ENCODE measurements at places on chromosomes 16 and 17. TPM values are rescaled to one million over a fixed set of nuclear protein-coding genes. Genes with fewer than 3 reads are reported as not detected.

DNA sequence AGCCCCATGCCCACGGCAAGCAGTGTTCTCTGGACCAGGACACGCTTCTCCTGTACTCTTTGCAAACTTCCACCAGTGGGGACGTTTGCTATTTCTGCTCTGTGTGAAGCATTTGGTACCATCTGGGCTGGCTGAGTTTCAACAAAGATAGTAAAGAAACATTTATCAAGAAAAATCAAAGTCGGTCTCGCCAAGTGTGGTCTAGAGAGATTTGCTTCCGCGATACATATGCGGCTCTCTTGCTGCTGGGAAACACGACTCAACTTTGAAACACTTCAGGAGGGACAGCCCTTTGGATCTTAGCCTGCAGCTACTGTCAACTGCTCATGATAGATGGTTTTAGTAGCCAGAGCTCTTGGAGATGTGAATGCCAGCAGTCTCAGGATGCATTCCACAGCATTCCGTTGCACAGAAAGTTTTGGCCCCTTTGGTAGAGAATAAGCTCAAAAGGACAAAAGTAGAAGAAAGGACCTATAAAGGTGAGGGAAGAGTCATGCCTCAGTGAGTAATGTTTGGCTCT lies 168.2 kb upstream of the CACNG3 start:
- no peak overlapping the region for H3K27ac ChIP-seq
- no peak for DNase-seq
- H3K4me3 ChIP-seq: no peak overlapping the region
- no peaks in the 10 kb centered on the region for H3K27me3 ChIP-seq

DNA sequence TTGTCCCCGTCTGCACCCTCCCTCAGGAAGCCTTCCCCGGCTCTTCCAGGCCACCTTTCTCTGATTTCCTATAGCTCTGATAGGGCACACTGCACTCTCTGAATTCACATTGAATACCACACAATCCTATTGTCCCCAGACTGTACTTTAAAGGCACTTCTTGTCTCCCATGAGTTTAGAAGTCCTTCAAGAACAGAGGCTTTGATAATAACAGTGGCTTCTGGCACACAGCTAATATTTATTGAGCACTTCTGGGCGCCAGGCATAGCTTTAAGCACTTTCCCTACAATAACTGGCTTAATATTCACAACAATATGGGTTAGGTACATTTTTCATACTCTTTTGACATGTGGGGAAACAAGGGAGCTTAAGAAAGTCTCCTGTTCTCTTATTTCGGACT lies 169.7 kb upstream of the IRX6 start:
- H3K27ac ChIP-seq: no peak overlapping the region
- no peaks in the 10 kb centered on the region for H3K27me3 ChIP-seq
- no peak for DNase-seq
- H3K4me1 ChIP-seq: peaks cover 7% of the 10 kb centered on the region
- H3K36me3 ChIP-seq: no peaks in the 10 kb centered on the region

GRCh38 chr17:35148144-35148543 lies 527 bp downstream of the UNC45B start:
- no peaks in the 10 kb centered on the region for H3K4me1 ChIP-seq
- H3K27me3 ChIP-seq: no peaks in the 10 kb centered on the region
- DNase-seq: no peak
- H3K27ac ChIP-seq: no peak overlapping the region

GRCh38 chr17:55889271-55889670 lies 138.4 kb downstream of the PCTP start:
- no peak overlapping the region for H3K27ac ChIP-seq
- DNase-seq: no peak
- H3K4me3 ChIP-seq: no peak overlapping the region

DNA sequence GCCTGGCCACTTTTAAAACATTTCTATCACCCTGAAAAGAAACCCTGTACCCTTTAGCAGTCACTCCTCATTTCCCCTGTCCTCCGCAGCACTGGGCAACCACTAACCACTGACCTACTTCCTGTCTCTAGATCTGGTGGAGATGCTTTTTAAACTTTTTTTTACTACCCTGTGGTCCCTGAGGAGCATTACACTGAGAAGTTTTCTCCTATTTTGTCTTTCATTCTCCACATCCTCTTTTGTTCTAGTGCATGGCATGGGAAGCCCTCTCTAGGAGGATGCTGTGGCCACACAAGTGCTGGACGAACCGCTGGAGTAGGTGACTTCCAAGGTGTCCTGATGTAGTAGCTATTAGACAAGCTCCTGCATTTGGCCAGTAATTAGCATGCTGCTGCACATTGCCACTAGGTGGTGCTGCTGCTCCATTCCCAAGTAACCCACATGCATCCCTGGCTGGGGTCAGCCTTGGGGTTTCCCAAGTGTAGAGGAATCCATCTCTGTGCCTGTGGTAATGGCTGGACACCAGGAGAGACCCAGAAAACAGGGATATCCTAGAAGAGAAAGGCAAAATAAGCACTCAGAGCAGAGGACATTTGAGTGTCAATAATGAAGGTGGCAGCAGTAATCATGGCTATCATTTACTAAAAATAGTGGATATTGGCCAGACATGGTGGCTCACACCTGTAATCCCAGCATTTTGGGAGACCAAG lies 143.8 kb upstream of the CRHR1 start:
- peaks cover 14% of the 10 kb centered on the region for H3K36me3 ChIP-seq
- H3K27me3 ChIP-seq: no peaks in the 10 kb centered on the region
- peak; percentile 93 for DNase-seq
- H3K4me3 ChIP-seq: no peak overlapping the region
- no peak overlapping the region for H3K27ac ChIP-seq

The PYY gene
- 0.56 TPM for total RNA-seq

The ZNF23 gene
- total RNA-seq: 8.8 TPM

The LRRC37A gene
- total RNA-seq: 4.2 TPM

The CRHR1 gene
- 0.76 TPM for total RNA-seq
